ENCODE measurements at places on chromosomes 11 and 22.

DNA sequence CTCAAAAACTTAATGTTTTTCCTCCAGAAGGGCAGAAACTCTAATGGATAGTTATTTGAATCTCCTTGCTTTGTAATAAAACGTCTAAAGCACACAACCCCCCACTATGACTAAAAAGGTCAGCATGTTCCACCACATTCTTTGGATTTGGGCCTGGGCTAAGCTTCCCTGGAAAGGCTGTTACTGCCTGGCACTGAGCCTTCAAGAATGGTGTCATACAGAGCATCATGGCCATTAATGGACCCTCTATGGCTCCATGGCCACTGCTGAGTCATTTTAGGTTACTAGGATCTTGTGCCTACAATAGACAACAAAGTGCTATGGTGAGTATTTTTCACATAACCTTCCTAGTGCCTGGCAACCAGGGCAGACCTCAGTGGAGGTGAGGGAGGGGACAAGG, 242.6 kb upstream of the FAT3 start:
- no peak for DNase-seq

DNA sequence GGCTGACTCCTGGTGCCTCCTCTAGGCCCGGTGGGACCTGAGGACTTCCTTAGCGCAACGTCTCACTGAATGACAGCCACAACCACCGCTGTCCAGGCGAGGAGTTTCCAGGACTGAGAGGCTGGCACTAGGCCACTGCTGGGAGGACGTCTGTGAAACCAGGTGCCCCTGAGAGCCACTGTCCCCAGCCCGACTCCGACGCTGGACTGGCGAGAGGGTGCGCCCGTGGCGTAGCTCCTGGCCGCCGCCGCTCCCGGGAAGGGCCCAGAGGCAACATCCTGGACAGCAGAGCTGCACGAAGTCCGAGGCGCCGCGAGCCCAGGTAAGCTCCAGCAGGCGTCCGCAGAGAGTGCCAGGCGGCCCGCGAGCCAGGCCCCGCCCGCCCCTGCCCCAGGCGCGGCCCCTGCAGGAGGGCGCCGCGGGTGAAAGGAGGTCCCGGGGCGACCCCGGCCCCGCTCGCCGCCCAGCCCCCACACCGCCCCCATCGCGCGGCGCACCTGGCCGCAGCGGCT, 525 bp downstream of the DGCR2 start:
- no peak for DNase-seq

DNA sequence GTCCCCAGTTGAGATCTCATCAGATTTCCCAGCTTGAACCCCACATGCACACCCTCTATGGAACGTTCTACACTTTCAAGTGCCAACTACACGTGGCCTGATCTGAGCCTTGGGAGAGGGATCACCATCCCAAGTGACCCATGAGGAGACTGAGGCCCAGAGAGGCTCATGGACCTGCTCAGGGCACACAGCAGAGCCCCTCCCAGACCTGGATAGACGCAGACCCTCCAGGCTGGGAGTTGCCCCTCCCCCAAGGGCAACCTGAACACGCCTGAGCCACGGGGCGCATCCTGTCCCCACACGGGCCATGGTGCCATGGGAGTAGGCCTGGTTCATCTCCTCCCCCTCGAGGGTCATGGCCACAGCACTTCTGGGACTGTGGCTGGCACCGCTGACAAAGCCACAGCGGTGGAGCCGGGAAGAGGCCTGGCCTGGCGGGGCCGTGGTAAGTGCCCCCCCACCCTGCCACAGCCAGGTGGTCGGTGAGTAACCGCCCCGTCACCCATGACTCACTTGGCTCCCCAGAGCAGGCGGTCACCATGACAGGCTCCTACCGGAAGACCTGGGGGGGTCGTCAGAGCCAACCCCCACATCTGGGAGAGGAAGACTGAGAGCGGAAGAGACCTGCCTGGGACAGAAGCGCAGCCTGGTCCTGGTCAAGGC, 8.1 kb downstream of the WNT7B start:
- no peak for DNase-seq

DNA sequence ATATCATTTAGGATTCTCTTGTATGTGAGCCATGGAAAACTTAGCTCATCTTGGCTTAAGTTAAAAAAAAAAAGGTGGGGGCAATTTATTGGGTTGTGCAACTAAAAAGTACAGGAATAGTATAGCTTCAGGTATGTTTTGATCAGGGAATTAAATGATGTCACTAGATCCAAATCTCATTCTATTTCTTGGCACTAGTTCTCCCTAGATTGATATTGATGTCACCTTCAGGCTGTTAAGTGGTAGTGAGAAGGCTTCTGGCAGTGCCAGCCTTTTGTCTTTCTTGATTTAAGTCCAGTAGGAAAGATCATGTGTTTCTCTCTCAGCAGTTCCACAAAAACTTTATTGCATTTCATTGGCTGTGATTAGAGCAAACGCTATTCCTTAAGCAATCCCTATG, 65.0 kb upstream of the ZBED5 start:
- DNase-seq = no peak

- no peak for DNase-seq
Observed at GRCh38 chr22:37546437-37547250, 13.6 kb upstream of the CDC42EP1 start.

DNA sequence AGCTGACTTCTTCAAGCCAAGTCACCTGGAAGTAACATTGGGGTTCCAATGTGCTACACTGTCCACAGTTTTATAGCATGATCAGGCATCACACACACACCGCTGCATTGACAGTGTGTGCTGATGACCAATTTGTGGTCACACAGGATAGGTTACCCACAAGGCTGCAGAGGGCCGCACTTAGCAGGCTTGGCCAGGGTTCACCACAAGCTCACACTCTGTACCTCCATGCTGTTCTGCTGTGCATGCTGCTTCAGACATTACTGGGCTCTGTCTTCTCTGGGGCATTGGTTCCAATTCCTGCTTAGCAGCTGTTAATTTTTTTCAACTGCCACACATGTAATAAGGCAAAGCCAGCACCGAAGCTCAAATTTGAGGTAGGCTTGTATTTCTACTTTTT, 11.0 kb upstream of the NRIP3 start:
- DNase-seq = no peak

DNA sequence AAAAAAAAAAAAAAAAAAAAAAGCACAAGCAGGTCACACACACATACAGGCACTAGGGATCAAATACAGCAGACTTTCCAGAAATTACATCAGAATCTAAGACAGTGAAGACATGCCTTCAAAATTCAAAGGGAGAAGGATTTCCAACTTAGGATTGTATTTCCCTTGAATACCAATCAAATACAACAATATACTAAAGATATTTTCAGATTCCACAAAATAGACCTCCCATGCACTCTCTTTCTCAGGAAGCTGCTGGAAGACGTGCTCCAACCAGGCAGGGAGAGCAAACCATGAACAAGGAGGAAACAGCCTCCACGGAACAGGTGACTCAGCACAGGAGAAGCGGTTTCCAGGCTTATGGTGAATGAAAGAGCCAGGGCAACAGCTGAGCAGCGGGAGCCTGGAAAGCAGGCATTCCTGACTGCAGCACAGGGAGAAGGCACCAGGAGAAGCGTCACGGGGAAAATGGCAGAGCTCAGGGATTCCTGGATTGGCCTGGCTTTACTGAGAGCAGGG, 32.0 kb downstream of the TMEM184B start:
- DNase-seq = no peak

DNA sequence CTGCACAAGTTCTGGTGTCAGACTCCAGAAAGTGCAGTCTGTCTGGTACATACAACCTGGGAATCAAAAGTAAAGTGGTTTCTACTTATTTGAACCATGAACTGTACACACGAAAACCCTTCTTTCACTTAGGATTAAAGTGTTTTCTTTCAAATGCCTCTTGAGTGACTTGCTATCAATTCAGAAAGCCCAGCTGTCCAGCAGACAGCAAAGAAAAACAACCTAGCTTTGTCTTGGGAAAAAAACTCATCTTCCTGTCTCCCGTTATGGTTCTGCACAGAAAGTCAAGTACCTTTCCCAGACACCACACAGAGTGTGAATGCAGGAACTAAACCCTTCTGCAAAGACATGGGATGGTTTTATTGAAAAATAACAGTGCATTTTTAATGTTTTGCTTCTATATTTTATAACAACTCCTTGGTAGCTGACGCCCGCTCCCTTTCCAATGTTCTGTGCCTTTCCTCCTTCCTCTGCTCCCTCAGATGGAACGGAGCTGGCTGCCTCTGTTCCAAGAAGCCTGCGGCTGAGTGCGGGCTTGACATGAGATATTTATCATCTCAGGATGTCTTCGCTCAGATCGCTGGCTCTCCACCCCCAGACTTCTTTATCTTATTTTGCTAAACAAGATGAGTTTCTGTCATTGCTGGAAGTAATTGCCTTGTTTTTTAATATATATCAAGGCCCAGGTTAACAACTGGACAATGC, 322.3 kb upstream of the B3GAT1 start:
- DNase-seq = no peak

DNA sequence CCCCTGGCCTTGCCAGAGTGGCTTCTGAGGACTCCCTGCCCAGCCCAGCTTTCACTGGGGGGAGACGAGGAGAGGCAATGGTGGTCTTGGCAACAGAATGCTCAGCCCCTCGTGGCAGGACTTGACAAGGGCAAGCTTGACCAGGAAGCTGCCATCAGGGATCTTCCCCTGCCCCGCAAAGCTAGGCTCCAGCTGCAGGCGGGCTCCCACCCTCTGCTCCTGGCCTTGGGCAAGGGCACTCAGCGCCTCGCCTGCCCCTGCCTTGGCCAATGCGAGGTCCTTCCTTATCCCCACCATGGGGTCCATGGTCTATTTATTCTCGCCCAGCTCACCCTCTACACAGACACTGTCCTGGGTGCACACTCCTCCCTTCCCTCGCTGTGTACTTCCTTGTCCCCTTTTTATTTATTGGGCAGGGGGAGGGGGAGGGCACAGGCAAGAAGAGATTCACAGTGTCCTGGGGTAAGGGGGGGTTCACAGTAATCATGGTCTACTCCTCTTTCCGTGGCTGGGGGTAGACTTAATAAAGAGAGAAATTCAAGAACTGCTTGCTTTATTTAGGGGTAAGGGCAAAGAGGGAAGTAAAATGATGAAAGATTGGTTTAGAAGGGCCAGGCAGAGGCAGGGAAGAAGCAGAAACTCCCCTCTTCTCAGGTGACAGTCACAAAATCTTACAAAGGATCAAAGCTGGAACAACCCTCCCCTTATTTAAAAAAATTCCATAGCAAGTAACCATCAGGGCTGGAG, 1.6 kb downstream of the GPHA2 start:
- no peak for DNase-seq

- no peak for DNase-seq
Observed at GRCh38 chr11:783581-784015, 6.3 kb downstream of the CEND1 start.

- DNase-seq = no peak
Observed at GRCh38 chr11:64239662-64240434, 1.0 kb upstream of the FKBP2 start.

DNA sequence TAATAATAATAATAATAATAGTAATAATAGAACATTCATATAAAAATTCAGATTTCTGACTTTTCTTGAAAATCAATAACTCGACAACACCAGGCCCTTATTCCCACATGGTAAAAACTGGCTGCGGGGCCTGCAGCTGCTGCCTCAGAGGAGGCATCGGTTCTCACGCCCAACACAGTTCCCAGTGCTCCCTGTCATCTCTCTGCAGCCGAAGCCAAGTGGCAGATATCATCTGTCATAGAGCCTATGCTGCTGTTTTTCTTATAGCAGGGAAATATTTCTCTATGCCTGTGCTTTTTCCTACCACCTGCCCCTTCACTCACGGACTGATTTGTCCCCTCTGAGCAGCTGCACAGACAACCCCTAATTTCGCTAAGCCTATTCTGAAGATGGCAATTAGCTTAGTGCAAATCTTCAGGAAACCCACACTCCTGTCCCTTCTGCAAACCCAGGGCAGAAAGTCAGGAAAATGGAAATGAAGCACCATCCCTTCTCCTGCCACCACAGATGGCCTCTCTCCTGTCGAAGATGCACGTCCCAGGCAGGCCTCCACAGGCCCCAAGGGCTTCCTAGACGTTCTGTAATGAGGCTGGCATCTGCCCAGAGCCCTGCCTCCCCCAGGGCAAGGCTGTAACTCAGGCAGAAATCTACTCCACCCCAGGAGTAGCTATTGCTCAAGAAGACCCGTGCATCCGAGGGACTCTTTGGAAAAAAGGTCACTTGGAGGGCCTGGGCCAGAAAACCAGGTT, 66.7 kb downstream of the SYN3 start:
- DNase-seq = no peak

DNA sequence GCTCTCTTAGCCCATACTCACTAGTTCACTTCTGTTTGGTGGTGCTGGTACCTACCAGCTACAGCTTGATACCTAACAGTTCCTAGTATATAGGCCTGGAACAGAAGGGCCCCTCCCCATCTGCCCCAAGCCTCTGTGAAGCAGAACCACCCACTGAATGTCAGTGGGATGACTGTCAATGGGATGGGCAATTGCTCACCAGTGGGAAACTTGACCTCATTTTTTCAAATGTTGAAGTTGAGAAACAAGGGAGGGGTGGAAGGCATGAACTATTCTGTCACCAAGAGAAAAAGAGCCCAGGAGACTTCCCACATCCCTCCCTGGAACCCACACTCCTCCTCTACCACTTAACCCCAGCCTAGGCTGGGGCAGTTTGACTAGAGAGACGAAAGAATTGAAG, at the start of gene NLRP10:
NLRP10 (minus strand) TSS at position 62 of the 400 bp plus-strand sequence. CDS start 1,952 bp downstream, outside the sequence.
- no peak for DNase-seq

DNA sequence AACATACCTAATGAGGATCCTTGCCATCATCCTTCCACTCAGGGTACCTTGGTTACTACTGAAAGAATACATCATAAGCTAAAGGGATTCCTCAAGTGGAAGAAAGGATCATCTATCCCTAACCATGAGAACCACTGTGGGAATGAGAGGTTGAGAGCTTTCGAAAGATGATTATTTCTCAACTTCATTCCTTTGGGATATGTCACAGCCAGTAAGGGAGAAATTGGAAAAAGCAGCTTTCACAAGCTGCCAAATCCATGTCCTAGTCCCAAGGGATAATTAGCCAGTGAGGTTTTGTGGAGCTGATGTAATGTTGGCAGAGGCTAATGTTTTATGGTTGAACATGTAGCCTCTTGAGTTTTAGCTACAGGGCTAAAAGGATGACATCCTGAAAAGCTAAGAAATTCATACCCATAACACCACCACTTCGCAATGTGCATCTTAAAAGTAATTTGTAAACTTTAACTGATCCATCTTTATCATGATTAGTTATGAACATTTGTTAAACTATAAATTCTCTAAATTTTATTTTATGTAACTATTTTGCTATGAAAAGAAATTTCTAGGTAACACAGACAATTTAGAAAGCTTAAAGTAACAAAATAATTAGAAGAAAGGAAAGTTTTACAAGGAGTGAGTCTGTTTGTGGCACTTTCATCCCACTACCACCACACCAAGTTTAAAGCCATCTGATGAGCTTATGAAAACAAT, 123.9 kb downstream of the MRTFA start:
- DNase-seq = no peak

Measured in GM18507 (cell line).